ENCODE measurements at places on chromosomes 16 and 17.

- peak; percentile 66 for DNase-seq
- H3K4me1 ChIP-seq: peaks cover 50% of the 10 kb centered on the region
- H3K36me3 ChIP-seq: peaks cover 4% of the 10 kb centered on the region
- H3K27me3 ChIP-seq: peaks cover 96% of the 10 kb centered on the region
- H3K4me3 ChIP-seq: peak overlapping the region; percentile 66
- no peak overlapping the region for H3K27ac ChIP-seq
Measured at GRCh38 chr16:86509759-86510464, 415 bp upstream of the FOXF1 start.

DNA sequence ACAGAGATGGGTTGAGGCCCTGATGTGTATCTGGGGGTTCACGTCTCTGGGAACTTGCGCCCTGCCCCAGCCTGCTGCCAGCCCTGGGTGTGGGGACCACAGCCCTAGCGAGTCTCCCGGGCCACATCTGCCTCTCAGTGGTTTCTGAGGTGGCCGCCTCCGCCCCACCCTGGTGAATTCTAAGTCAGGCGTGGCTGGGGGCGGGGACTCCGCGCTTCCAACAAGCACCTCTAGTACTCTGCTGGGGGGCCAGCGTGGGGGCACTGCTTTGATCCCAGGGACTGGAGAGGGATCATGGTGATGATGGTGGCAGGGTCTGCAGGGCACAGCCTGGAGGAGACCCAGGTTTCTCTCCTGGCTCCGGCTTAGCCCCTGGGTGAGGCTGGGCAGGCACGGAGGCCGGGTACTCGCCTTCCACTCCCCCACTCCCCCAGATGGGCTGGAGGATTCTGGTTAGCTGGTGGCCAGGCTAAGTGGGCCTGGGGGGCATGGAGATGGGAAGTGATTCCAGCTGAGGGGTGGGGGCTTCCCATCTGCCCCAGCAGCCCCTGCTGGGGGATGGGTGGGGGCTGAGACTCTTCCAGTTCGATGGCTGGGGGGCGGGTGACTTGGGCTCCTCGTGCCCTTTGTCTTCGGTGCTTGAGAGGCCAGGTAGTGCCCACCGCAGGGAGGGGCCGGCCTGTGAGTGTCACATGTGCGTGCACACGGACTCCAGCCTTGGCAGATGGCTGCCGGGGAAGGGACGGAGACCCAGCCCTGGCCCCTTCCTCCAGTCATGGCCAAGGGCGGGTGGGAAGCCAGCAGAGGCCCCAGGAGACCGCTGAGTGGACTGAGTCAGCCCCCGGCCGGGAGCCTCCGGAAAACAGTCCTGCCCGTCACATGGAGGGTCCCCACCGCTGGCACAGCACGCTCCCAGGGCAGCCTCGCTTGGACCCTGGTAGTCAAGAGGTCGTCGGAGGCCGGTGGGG lies 3.9 kb downstream of the GLIS2 start:
- no peaks in the 10 kb centered on the region for H3K36me3 ChIP-seq
- H3K27me3 ChIP-seq: peaks cover 4% of the 10 kb centered on the region
- no peak overlapping the region for H3K4me3 ChIP-seq
- H3K27ac ChIP-seq: no peak overlapping the region

DNA sequence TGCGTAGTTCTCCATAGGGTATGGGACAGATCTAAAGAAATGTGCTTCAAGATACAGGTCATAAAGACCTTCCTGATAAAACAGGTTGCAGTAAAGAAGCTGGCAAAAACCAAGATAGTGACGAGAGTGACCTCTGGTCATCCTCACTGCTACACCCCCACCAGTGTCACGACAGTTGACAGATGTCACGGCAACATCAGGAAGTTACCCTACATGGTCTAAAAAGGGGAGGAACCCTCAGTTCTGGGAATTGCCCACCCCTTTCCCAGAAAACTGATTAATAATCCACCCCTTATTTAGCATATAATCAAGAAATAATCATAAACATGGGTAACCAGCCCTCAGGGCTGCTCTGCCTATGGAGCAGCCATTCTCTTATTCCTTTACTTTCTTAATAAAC lies 46.3 kb downstream of the CLEC19A start:
- H3K27me3 ChIP-seq: no peaks in the 10 kb centered on the region
- H3K36me3 ChIP-seq: peaks cover 5% of the 10 kb centered on the region
- no peak overlapping the region for H3K27ac ChIP-seq
- H3K4me1 ChIP-seq: peaks cover 4% of the 10 kb centered on the region
- H3K4me3 ChIP-seq: no peak overlapping the region
- DNase-seq: no peak

GRCh38 chr17:50631195-50631907 lies 3.3 kb upstream of the ABCC3 start:
- H3K4me3 ChIP-seq: no peak overlapping the region
- H3K27me3 ChIP-seq: peaks cover 47% of the 10 kb centered on the region
- H3K4me1 ChIP-seq: peaks cover 22% of the 10 kb centered on the region
- no peak for DNase-seq

DNA sequence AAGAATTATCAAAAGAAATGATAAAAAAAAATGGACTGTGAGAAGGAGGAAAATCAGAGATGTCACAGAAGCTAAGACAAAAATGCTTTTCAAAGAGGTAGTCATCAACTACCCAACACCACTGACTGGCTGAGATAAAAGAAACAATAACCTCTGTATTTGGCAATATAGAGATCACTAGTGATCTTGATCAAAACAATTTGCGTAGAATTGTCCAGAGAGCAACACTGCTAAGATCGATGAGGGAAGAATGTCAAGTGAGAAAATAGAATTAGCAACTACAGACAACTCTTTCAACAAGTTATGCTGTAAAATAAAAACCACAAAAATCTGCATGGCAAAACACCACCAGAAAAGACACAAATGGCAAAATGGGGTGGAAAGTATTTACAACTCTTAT lies 66.0 kb downstream of the BRIP1 start:
- no peak overlapping the region for H3K4me3 ChIP-seq
- no peak for DNase-seq
- no peaks in the 10 kb centered on the region for H3K27me3 ChIP-seq

DNA sequence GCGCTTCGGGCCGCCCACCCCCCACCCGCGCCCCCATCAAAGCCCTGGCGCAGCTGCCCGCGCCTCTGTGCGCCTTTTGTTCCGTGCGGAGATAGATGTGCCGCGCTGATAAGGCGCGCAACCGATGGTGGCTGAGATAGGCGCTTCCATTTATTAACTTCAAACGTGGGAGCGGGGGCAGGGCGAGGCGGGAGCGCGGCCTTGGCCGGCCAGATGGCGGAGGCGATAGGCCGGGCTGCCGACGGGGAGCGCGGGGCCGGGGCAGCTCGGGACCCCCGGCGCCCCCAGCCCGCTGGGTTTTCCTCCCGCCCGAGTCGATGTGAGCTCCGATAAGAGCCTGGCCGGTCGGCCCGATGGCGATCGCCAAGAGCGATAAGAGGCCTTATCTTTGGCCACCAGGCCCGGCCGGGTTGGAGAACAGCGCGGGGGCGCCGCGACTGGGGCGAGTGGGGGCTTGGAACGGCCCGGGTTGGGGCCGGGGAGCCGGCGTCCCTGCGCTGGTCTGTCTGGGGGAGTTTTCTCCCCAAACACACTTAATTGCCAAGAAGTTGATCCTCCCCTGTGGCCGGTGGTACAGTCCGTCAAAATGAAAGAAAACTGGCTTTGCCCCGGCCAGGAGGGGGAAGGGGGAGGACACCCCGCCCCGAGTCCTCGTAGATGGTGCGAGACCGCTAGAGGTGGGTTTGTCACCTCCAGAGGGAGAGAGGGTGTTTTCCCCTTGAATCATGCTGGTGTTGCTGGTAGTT lies 2.7 kb downstream of the ZFPM1 start:
- peak; percentile 59 for DNase-seq
- peak overlapping the region; percentile 60 for H3K4me3 ChIP-seq
- no peak overlapping the region for H3K27ac ChIP-seq
- H3K4me1 ChIP-seq: peaks cover 11% of the 10 kb centered on the region

DNA sequence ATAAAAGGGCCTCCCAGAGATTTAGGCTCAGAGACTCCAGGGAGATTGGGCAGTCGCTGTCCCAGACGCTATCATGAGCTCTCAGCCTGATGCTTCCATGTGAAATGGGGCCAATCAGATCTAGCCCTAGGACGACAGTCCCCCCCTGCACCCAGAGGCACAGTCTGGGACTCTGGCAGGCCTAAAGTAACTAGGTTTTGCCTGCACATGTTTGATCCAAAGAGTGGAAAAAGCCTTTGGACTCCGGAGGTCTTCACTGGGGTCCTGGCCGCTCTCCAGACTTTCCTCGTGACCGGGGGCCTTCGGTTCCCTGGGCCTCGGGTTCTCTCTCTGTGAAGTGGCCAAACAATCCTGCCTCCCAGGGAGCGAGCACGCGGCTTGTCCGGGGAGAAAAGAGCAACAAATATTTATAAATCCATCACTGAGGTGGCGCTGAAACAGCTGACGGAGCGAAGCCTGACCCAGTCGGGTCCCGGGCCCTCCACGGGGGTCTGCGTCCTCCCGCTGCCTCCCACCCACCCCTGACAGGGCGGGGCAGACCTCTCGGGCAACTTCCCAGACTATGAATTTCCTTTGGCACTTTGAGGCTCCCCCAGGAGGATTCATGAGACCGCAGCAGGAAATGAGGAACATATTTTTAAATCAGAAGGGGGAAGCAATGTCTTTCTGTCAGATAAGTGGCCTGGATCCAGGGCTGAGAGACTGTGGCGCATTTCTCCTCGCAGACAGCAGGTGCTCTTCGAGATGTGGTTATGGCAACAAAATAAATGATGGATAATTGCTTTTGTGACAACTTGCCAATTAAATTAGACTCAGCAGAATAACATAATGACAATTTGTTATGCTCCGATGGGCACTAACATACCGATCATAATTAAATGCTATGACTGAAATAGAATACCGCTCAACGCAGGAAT lies 38.9 kb downstream of the MRPS23 start:
- H3K4me3 ChIP-seq: no peak overlapping the region
- no peaks in the 10 kb centered on the region for H3K36me3 ChIP-seq
- peaks cover 16% of the 10 kb centered on the region for H3K4me1 ChIP-seq
- peaks cover 5% of the 10 kb centered on the region for H3K27me3 ChIP-seq
- no peak for DNase-seq

DNA sequence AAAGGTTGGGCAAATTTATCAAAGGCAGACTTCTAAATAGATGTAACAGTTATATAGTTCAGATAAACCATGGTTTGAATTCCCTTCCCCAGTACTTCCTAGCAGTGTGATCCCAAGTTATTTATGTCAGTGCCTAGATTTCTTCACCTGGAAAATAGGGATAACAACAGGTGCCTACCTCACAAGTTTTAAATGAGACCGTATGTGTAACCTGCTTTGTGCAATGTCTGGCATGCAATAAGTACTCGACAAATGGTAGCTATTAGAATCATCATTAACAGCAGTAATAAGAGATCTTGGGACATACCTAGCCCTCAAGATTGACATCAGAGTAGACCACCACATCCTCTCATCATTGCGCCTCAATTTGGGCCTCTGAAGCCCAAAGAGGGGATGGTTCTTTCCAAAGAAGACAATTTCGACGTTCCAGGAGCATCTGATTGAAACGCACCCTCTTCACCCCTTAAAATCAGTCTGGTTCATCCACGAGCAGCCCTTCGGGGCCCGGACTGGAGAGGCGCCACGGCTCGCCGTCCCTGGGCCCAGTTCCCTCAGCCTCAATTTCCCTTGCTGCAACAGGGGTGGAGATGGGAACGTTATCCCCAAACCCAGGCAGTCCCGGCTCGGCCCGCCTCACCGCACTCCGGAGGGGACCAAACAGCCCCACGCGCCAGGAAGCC lies 541 bp downstream of the ACACA start:
- peaks cover 18% of the 10 kb centered on the region for H3K4me1 ChIP-seq
- peak overlapping the region; percentile 94 for H3K27ac ChIP-seq
- peak overlapping the region; percentile 97 for H3K4me3 ChIP-seq
- peaks cover 9% of the 10 kb centered on the region for H3K36me3 ChIP-seq

GRCh38 chr16:81410643-81411293 lies 33.8 kb upstream of the CMIP start:
- DNase-seq: no peak
- no peak overlapping the region for H3K4me3 ChIP-seq
- no peaks in the 10 kb centered on the region for H3K36me3 ChIP-seq
- no peak overlapping the region for H3K27ac ChIP-seq

DNA sequence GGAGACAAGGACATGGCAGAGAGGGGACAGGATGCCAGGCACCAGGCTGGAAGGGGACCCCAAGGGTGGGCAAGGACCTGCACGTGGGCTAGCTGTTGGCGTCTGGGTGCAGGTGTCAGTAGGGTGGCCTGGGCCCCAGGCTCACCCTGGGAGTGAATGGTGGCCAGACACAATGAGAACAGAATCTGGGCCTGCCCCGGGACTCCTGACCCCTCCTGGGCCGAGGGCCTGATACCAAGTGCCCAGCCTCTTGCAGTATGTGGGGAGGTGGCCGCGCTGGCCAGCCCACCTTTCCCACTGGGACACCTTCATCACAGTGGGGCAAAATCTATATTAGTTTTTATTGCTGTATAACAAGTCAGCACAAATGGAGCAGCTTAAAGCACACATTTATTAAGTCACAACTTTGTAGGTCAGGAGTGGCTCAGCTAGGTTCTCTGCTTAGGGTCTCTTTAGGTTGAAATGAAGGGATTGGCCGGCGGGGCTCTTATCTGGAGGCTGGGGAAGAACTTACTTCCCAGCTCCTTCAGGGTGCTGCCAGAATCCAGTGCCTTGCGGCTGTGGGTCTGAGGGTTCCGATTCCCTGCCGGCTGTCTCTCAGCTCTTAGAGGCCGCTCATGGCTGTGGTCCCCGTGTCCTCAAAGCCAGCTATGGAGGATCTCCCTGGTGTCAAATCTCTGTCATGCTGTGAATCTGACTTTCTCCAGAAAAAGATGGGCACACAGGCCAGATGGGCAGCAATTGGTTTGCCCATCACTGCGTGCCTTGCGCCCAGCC lies 3.6 kb downstream of the PRSS33 start:
- H3K27me3 ChIP-seq: peaks cover 35% of the 10 kb centered on the region
- H3K27ac ChIP-seq: no peak overlapping the region
- DNase-seq: peak; percentile 10
- H3K4me3 ChIP-seq: peak overlapping the region; percentile 20
- H3K36me3 ChIP-seq: no peaks in the 10 kb centered on the region
- H3K4me1 ChIP-seq: peaks cover 11% of the 10 kb centered on the region

DNA sequence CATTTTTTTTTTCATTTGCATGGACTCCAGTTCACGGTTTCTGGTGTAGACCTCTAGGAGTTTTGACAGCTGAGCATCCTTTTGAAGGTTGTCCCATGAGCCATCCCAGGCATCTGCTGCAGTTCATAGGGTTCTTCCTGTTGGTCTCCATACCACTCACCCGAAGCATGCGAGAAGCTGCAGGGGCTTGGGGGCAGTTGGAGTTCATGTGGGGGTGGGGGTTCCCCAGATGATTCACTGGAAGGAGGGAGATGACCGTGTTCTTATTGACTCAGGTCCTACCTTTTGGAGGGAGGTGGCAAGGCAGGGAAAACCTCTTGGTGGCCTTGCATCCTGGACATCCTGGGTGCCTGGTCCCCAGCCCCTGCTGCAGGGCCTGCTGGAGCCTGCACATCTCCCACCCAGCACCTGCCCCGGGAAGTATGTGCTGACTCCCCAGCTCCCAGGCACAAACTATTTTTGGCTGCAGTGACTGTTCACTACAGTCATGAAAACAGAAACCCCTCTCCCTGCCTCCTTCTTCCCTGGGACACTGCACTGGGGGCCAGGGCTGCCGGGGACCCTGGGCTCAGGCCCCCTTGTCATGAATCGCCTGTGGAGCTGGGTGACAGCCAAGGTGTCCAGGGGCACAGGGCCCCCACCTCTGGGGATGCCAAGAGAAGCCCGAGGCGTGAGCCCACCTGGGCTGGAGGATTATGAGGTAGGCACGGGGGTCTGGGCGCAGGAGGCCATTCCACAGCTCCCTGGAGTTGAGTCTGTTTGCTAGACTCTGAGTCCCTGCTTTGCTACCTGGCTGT lies 64.9 kb upstream of the LGALS9 start:
- no peaks in the 10 kb centered on the region for H3K27me3 ChIP-seq
- H3K4me1 ChIP-seq: peaks cover 24% of the 10 kb centered on the region
- no peak overlapping the region for H3K4me3 ChIP-seq
- no peak overlapping the region for H3K27ac ChIP-seq

All from WTC11 (cell line).